Activated CD4-positive, alpha-beta memory T cell treated with anti-CD3 and anti-CD28 coated beads, Interleukin-2, amount 10 ng/mL, durations not matched to agents 7 days and 5 days (primary cell): ENCODE measurements at places on chromosomes 7 and 10.

DNA sequence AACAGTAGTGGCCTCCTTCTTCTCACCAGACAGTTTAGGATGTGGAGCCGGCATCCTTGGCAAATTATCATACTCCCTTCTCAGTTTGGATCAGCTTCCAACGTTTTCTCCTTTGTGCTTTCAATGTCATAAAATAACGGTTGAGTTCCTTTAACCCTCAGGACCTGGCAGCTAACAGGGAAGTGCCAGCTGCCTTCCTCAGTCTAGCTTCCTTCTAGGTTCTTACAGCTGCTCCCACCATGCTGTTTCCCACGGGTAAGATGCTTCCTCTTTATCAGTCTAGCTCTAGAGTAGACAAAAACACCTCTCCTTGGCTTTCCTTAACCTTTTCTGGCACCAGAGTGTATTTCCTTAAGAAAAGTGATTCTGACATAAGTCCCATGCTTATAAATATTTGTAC, 33.2 kb downstream of the BLVRA start:
- DNase-seq, result no peak

DNA sequence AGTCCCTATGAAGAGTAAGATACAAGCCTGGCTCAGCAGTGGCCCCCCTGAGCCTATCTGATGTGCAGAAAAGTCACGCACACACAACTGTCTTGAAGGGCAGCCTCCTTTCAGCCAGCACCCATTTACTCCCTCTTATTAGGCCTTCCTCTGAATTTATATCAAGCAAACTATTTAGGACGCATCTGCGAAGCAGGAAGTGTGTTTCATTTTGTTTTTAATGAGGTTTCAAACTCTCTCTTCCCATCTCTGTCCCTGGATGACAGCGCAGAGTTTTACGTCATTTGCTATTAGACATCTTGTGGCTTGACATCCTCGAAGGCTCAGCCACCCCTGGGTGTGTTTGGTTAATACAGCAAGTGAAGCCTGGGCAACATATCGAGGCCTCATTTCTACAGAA, 79.5 kb downstream of the CUX1 start:
- no peak for DNase-seq

DNA sequence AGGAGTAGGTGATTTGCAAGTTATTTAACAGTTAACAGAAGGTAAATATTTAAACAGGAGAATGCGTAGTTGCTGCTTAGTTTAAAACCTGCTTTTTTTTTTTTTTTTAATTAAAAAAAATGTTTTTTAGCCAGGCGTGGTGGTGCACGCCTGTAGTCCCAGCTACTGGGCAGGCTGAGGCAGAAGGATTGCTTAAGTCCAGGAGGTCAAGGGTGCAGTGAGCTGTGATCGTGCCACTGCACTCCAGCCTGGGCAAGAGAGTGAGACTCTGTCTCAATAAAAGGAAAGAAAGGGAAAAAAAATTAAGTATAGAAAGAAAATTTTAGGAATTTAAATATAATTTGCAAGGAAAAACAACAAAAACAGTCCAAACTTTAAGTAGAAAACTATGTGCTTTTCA, 71.6 kb downstream of the BTRC start:
- DNase-seq, result no peak

DNA sequence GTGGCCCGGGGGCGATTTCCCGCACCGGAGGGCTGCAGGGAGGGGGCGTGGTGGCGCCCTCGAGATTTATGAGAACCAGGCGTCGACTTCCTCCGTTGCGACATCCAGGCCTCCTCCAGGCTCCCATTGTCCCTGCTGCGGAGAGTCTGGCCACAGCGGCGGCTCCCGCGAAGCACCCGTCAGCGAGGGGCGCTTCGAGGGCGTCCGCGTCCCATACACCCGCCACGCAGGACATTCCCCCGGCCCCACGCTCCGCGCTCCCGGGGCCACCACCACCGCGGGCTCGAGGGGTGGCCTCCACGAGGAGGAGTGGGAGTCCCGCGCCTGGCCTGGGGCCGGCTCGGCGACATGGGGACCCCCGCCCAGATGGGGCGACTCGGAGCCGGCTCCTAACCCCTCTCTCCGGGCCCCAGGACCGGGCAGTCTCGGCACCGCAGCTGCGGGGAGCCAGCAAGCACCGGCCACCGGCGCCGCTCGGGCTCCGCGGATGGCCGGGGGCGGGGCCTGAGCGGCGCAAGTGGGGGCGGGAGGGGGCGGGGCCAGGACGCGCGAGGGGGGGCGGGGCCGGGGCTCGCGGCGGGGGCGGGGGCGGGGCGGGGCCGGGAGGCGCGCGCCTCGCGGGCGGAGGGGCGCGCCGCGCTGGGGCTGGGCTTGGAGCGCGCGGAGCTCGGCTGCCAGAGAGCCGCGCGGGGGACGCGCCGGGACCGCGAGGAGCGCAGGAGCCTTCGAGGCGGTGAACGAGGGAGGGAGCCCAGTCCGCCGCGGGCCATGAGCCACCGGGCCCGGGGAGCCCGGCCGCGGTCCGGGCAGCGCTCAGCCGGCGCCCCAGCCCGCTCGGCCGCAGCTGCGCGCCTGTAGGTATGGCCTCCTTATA, at the start of gene SH2B2:
Gene SH2B2 (plus strand): TSS at position 632 of the 874 bp plus-strand sequence. CDS start 13,683 bp downstream, outside the sequence.
- peak; percentile 33 for DNase-seq

- no peak for DNase-seq
Measured at GRCh38 chr7:159023206-159023605, 121.5 kb downstream of the VIPR2 start.

DNA sequence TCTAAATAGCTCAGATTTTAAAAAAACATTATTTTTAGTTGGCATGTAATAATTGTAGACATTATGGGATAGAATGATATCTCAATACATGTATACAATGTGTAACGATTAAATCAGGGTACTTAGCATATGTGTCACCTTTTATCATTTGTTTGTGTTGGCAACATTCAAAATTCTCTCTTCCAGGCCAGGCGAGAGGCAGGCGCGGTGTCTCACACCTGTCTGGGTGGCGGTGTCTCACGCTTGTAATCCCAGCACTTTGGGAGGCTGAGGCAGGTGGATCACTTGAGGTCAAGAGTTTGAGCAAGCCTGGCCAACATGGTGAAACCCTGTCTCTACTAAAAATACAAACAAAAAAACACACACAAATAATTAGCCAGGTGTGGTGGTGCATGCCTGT, 151.7 kb downstream of the RTKN2 start:
- no peak for DNase-seq

GRCh38 chr7:156236181-156236889, 404.2 kb upstream of the RNF32 start:
- no peak for DNase-seq

DNA sequence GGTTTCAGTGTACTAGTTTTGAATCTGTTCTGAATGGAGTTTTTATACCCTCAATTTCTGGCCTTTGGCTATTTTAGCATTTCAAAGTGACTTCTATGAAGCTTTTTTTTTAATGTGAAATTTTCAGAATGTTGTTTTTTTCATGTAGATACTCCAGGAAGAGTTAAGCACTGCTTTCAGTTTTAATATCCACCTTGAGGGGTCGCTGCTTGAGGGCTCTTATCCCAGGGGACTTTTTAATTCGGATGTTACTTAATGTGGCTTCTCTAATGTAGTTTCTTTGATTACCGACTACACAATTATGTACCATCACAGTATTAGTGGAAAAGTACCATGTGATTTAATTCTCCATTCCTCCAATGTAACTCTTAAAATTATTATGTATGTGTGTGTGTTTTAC, 5.2 kb downstream of the IFIT5 start:
- DNase-seq, result no peak

DNA sequence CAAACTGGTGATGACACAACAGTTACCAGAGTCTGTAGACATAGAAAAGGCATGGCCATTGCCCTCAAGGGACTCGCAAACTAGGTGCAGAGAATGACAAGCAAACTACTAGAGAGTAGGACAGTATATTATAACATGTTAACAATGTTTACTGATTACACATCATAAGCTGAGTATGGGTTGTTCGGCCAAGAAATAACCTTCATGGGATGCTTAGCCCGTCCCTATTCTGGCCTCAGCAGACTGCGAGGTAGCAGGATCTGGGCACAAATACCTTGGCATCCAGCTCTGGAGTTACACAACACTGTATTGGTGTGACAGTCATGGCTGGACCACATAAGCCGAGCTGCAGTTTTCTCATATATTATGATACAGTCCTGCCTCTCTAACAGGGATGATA, 51.4 kb downstream of the ABCB4 start:
- DNase-seq, result no peak

- no peak for DNase-seq
Measured at GRCh38 chr7:4523873-4524272, 158.2 kb upstream of the FOXK1 start.

DNA sequence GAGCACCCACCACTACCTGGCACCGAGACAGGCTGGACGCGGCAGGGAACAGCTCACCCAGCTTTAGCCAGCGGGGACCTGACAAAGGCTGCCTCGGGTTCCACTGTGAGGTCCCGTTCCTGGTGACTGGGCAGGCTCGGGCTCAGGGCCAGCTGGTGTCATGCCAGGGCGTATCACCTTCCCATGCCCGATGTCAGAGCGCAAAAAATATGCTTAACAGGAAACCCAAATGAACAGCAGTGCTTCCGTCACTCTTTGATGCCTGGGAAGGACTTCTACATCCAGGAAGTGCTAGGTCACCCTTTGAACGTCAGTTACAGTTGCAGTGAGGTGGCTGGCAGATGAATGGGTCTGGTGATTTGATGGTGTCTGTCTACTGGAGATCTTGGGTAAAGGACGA, 106.0 kb downstream of the ADARB2 start:
- DNase-seq, result no peak

- DNase-seq, result no peak
Measured at GRCh38 chr7:114949231-114949630, 27.3 kb downstream of the MDFIC start.

- no peak for DNase-seq
Measured at GRCh38 chr10:112434988-112435619, 11.6 kb downstream of the ZDHHC6 start.

- no peak for DNase-seq
Measured at GRCh38 chr7:69090936-69091335, 507.3 kb upstream of the AUTS2 start.

GRCh38 chr7:149459540-149460452, 1.1 kb downstream of the ZNF777 start:
- no peak for DNase-seq

GRCh38 chr7:157579425-157579824, 242.6 kb downstream of the DNAJB6 start:
- no peak for DNase-seq

DNA sequence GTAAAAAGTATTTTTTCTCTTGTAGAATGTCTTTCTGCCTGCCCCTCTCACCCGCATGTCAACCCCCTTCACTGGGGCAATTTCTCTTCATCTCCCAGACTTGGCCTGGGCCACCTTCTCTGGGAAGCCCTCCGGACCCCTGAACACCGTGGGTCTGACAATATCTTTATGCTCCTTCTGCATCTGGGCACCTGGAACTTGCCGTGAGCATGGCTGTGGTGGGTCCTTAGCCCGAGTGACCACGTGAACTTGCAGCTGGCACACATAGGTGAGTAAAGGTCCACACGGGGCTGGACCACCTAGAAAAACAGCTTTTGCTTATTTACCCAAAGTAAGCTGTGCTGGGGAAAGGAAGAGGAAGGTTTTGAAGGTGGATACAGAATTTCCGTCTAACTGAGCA, 600.2 kb downstream of the DNAJB6 start:
- no peak for DNase-seq

GRCh38 chr7:89049043-89049442, 253.5 kb upstream of the TEX47 start:
- no peak for DNase-seq

GRCh38 chr10:52437205-52437646, 123.1 kb downstream of the DKK1 start:
- no peak for DNase-seq

DNA sequence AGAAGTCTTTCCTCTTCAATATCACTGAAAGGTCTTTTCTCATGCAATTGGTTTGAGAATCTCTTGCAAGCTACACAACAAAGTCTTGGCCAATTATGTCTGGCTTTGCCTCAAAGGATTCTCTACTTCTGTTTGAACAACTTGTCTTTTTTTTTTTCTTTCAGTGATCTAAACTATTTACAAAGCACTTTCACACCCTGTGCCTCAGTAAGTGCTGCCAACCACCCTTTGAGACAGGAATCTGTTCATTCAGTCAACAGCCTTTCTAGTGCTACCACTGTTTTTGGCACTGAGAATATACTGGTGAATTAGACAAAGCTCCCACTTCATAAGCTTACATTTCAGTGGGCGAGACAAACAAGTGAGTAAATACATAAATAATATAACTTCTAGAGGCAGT, 26.9 kb upstream of the SDK1 start:
- no peak for DNase-seq

GRCh38 chr10:71531485-71532446, 135.0 kb downstream of the CDH23 start:
- DNase-seq, result peak; percentile 38
